ENCODE measurements at places on chromosomes 2 and 18. TPM values are rescaled to one million over a fixed set of nuclear protein-coding genes. Genes with fewer than 3 reads are reported as not detected.

Gene OTOS
- not detected for total RNA-seq

DNA sequence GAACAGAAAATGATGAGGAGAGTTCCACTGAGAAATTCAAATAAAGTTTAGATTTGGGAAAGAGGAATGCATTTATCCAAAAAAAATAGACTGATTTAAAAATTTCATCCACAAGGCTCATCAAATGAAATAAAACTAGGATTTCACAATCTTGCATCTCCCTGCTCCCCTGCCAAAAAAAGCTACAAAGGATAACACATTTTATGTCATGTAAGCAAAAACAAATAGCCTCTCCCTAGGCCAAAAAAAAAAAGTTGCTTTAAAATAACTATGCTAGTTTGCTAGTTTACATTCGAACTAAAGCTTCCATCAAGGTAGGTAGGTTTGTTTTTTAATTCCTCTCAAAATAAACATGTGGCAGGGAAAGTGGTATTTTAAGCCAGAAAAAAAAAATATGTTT is 465.5 kb upstream of the ID2 start:
- no peak for DNase-seq

DNA sequence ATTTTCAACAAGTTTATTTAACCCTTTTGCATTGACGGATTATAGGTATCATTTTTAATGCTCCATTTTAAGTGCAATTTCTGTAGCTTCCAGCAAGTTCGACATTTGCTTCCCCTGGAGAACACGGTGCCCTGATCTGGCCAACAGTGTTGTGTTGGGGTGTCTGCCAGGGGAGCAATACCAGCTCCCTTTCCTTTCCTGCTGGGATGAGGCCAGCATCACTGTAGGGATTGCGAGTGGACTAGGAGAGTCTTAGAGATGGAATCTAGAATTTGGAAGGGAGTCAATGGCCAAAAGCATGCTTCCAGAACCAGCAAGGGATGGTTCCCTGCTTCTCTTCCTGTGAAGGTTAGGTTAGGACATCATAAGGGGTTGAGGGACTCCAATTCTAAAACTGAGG is 135.2 kb downstream of the RTN4 start:
- DNase-seq = no peak

- DNase-seq = no peak
Measured at GRCh38 chr2:15640261-15640711, 48.6 kb downstream of the DDX1 start.

Gene TMEM17
- 0.24 TPM for total RNA-seq

- DNase-seq = no peak
Measured at GRCh38 chr2:129144082-129144791, 825.6 kb upstream of the HS6ST1 start.
